Posterior vena cava (tissue), 2 donors: ENCODE measurements at places on chromosomes 1 and 21.

GRCh38 chr1:10765734-10766478 lies 30.5 kb downstream of the CASZ1 start:
- no peak for DNase-seq

DNA sequence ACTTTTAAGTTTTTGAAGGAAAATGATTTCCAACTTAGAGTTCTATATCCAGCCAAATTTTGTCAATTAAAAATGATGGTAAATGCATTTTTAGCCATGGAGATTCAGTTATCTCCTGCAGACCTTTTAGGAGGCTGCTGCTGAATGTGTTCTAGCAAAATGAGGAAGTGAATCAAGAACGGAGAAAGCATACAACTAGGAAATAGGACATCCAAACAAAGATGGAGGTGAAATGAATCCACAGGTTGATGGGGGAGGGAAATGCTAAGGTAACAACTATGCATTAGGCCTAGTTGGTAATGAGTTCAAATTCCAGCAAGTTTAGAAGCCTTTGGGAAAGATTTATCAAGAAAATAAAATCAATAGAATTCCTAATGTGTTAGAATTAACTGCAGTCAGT lies 80.5 kb downstream of the FNBP1L start:
- no peak for DNase-seq

DNA sequence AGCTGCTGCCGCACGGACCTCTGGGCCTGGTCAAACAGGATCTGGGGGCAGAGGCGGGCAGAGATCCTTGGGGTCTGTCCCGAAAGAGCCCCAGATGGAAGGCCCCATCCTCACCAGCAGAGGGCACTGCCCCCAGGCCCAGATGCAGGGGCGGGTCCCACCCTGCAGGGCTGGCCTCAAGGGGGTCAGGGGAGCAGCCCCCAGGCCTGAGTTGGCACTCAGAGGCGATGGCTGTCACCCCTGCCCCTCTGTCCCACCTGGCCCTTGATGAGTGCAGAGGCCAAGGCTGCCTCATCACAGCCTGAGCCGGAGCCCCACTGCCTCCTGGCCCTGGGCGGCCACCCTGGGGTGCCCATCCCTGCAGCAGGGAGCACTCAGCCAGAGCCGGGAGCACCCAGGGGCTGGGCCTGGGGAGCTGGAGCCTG lies 5.7 kb downstream of the ACAP3 start:
- DNase-seq, result no peak

GRCh38 chr21:21751286-21751685 lies 753.1 kb downstream of the NCAM2 start:
- no peak for DNase-seq
